Activated naive CD8-positive, alpha-beta T cell treated with anti-CD3 and anti-CD28 coated beads, Interleukin-2, amount 10 ng/mL, durations not matched to agents 7 days and 5 days (primary cell): ENCODE measurements at places on chromosomes 4 and X.

GRCh38 chr4:150063128-150063527, 15.1 kb upstream of the DCLK2 start:
- no peak for DNase-seq

GRCh38 chr4:120672076-120672475, 250.4 kb downstream of the PRDM5 start:
- no peak for DNase-seq

DNA sequence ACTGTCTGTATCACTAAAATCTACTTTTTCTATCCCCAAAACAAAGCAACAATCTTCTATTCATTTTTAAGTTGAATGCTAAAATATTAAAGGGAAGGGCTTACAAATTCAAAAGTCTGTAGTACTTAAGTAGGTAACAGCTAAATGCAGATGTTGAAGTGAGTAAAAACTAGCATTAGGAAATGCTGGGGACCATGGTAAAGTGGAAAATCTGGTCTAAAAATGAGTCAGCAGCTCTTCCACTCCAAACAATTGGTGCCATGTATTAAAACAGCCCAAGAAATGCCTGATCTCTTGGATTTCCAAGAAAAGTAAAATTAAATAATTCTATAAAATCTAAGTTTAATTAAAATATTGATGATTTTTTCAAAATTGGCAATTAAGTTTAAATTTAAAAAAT, 73.3 kb upstream of the PPP3CA start:
- no peak for DNase-seq

DNA sequence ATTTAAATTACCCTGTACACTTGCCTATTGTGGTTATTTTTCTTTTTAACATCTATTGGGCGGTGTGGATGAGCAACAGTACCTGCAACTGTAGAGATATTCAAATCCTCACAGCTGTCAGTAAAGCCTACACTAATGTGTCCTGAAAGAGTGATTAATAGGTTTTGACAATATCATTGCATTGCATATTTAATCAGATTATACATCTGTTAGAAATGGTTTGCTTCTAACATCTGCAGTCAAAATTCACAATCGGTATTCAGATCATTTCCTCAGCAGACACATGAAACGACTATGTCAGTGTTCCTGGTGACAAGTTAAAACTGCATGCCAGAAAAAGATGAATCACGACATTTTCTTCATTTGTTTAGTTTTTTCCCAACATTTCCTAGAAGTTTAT, 254.6 kb upstream of the EPHA5 start:
- DNase-seq = no peak

- DNase-seq = no peak
Measured at GRCh38 chr4:124017185-124017785, 620.7 kb downstream of the SPRY1 start.

GRCh38 chr4:143282211-143282707, 54.4 kb upstream of the GAB1 start:
- no peak for DNase-seq

- no peak for DNase-seq
Measured at GRCh38 chr4:94181815-94182214, 25.9 kb upstream of the SMARCAD1 start.

DNA sequence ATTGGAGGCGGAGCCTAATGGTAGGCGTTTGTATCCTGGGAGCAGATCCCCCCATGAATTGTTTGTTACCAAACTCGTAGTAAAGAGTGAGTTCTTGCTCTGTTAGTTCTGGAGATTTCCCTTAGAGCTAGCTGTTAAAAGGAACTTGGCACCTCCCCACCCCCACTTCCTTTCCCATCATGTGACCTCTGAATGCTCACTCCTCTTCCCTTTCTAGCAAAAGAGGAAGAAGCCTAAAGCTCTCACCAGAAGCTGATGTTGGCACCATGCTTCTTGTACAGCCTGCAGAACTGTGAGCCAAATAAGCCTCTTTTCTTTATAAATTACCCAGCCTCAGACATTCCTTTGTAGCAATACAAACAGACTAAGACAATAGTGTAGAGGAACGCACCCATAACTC, 13.8 kb upstream of the ATOH1 start:
- no peak for DNase-seq

DNA sequence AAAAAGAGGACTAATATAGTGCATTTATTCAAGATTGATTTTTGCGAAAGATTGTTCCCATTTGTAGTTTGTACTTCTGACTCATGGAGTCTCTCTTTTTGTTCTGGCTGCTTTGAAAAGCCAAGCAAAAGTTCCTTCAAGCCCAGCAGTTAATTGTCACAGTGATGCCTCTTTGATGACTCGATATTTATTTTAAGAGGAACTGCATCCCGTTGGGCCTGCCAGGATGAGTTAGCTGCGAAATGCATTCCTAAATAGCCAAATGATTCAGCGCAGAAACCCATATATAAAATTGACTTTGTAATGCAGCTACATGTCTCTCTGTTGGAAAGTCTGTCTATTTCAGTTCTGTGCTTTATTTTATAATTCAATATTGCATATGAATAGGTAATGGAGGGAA, 295.1 kb downstream of the GBA3 start:
- DNase-seq = no peak

DNA sequence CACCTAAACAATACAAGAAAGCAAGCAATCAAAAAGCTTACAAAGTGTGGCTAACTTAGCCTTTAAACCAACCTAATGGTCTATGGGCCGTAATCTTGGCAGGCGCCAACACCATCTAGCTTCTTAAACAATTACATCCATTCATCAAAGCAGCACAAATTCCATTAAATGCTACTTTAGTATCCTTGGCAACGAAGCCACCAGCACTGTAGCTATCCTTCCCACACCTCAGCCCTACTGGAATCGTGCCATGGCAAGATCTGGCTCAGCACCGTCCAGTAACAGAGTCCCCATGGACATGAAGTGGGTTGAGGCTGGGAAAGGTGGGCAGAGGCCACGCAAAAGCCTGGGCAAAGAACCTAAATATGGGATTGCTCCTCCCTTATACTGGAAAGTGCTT, 91.6 kb upstream of the MAP3K15 start:
- no peak for DNase-seq

DNA sequence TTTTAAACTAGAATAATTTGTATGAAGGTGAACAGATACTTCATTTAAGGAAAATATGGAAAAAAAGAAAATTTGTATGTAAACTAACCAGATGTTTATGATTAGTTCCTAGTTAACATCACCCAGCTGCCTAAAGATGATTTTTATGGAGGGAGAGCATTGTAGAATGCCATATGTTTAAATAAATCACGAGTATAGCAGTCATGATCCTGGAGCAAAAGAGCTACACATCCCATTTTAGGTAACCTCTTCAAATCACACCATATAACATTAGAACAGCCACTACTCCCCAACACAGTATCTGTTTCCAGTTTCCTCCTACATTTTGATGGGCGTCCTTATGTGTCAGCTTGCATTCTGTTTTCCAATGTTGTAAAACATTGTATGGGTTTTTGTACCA, 571.9 kb upstream of the FAM241A start:
- DNase-seq = no peak

- DNase-seq = no peak
Measured at GRCh38 chr4:46656071-46656470, 253.0 kb downstream of the COX7B2 start.

DNA sequence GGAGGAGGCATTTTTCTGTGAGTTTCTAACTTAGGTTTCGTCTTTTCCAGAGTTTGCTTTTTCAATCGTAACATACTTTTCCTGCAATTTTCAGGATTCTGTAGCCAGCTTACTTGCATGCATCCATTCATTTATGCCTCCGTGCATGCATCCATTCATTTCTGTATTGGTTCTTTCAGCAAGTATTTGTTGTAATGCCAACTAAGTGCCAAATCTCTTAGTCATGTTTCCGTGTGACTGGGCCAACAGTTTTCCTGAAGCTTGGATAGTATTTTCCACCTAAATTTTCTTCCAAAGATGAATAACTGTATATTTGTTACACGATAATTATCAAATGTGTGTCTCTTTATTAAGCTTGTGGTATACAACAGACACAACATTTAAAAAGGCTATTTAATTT, 41.5 kb downstream of the CBLL2 start:
- DNase-seq = no peak

GRCh38 chrX:115584696-115585095, 23.7 kb downstream of the PLS3 start:
- DNase-seq = no peak

GRCh38 chr4:119939071-119939995, 127.3 kb downstream of the MAD2L1 start:
- no peak for DNase-seq

DNA sequence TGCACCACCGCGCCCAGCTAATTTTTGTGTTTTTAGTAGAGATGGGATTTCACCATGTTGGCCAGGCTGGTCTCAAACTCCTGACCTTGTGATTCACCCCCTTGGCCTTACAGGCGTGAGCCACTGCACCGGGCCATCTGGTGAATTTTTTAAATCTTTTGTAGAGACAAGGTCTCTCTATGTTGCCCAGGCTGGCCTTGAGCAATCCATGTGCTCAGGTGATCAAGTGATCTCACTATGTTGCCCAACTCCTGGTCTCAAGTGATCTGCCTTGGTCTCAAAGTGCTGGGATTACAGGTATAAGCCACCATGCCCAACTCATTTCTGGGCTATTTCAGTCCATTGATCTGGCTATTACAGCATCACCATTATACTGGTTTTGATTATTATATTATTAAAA, 22.2 kb upstream of the GALNT7 start:
- no peak for DNase-seq

DNA sequence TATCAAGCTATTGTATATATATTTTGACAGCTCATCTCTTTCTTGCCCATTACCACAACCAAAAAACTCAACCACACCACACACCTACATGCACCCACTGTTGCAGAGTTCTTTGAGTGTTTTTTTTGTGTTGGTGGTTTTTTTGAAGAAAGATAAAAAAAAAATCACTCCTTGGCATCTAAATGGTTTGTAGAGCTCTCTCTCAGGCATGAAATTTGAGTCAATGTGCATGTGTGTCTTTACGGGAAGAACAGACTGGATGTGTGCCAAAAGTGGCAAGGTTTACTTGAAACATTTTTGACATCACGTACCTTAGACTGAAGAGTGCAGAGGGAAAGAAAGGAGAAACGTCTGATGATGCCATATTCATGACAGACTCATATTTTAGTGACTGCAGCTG, 154.2 kb downstream of the FHIP1A start:
- DNase-seq = no peak

DNA sequence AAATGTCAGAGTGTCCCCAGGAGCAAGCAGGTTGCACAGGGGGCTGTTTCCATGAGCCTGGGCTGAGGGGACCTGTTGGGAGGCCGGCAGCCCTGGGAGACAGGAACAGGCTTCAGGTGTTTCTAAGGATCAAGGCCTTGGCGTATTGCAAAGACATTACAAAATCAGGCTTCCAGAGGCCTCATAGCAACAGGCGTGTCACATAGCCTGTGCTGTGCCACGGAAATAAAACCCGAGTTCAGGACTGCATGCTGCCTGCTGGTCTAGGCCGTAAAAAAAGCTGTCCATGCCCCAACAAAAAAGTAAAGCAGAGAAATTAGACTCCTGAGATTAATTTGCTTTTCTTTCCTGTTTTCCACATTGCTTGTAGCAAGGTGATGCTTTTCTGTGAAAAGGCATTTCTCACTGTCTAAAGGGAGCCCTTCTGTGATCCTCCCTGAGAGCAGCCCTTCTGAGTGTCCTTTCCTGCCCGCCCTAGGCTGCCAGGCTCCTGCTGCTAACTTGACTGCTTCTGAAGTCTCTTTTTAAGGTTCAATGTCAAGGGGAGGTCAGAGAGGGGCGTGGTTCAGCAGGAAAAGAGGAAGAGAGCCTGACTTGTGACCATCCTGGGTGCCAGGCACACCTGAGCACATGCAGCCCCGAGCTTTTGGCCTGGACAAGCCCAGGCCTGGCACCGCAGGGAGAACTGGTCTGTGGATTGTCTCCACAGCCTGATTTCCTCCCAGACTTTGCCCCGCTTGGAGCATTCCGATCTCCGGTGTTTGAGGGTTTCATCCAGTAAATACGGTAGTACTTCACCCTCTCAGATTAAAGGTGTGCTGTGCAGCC, 21.3 kb downstream of the SHROOM2 start:
- DNase-seq = no peak

- DNase-seq = no peak
Measured at GRCh38 chrX:11509786-11510185, 155.9 kb downstream of the ARHGAP6 start.

DNA sequence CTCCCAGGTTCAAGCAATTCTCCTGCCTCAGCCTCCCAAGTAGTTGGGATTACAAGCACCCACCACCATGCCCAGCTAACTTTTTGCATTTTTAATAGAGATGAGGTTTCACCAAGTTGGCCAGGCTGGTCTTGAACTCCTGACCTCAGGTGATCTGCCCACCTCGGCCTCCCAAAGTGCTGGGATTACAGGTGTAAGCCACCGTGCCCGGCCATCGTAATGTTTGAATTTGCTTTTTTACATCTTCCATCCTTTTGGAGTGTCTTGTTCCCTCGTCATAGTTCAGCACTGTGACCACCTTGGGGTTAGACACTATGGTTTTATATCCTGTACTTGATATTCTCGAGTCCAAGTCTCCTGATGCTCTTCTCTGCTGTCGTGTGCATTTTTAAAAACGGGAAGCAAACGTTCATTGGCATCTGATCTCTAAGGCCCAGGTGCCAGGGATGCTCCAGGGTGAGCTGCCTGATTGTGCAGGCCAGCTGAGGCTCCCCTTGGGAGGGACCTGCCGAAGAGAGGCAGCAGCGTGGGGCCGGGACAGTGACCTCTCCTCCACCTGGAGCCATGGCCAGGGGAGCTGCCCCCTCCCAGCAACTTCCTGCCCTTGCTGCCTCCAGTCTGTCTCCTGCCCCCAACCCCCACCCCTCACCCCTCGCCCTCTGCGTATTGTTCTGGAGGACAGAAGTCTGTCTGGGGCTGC, 16.7 kb downstream of the DGKQ start:
- DNase-seq = no peak

DNA sequence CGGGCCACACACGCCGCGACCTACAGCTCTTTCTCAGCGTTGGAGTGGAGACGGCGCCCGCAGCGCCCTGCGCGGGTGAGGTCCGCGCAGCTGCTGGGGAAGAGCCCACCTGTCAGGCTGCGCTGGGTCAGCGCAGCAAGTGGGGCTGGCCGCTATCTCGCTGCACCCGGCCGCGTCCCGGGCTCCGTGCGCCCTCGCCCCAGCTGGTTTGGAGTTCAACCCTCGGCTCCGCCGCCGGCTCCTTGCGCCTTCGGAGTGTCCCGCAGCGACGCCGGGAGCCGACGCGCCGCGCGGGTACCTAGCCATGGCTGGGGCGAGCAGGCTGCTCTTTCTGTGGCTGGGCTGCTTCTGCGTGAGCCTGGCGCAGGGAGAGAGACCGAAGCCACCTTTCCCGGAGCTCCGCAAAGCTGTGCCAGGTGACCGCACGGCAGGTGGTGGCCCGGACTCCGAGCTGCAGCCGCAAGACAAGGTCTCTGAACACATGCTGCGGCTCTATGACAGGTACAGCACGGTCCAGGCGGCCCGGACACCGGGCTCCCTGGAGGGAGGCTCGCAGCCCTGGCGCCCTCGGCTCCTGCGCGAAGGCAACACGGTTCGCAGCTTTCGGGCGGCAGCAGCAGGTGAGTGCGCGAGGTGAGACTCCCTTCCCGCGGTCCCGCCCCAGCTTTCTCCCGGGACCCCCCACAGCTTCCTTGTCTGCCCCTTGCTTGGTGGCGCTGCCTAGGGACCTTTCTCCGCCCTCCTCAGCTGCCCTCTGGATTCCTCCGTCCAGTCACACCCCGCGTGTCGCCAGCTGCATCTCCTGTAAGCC, 678 bp downstream of the BMP3 start:
- peak; percentile 34 for DNase-seq
